Activated T-cell treated with anti-CD3 and anti-CD28 coated beads for 24 hours (primary cell): ENCODE measurements at places on chromosomes 3 and 15.

DNA sequence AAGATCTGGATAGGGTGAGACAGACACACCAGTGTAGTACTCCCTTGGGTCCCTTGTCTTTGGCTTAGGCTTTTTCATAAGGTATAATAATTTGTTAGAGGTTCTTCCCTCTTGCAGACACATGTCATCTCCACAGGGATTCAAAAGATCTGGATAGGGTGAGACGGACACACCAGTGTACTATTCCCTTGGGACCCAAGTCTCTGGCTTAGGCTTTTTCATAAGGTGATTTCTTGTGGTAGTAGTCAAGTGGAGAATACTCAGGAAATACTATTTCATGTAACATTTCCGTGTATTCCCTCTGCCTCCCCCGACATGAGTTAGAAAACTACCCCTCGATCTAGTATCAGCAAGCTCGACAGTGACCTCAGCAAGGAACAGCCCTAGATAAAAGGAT lies 954 bp upstream of the MAPKBP1 start:
- DNase-seq, result no peak

- DNase-seq, result no peak
Observed at GRCh38 chr3:30704931-30705890, 98.8 kb downstream of the TGFBR2 start.

- no peak for DNase-seq
Observed at GRCh38 chr3:101453961-101454360, 59.1 kb downstream of the SENP7 start.

GRCh38 chr3:190552969-190553759 lies 39.3 kb downstream of the IL1RAP start:
- no peak for DNase-seq

GRCh38 chr15:38613085-38613484 lies 48.5 kb upstream of the RASGRP1 start:
- no peak for DNase-seq

DNA sequence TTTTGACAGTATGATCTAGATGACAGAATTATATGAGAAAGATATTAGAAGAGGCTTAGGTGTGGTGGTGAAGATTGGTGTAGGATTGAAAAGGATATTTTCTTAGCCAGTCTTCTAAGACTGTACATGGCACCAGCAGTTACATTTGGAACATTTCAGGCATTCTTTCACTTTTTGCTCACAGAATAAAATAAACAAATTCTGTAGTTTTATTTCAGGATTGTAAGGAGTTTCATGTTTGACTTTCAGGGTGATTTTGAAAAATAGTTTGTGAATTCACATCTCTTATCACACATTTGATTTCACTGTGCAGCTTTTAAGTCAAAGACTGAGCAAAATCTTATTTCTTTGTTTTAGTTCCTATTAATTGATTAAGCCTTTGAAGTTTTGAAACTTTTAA lies 27.1 kb downstream of the DNAJC13 start:
- no peak for DNase-seq

- DNase-seq, result no peak
Observed at GRCh38 chr3:101266566-101266965, 53.8 kb downstream of the IMPG2 start.

- DNase-seq, result no peak
Observed at GRCh38 chr3:40287248-40287647, 22.3 kb upstream of the EIF1B start.

- no peak for DNase-seq
Observed at GRCh38 chr3:18224426-18224825, 200.7 kb downstream of the SATB1 start.

DNA sequence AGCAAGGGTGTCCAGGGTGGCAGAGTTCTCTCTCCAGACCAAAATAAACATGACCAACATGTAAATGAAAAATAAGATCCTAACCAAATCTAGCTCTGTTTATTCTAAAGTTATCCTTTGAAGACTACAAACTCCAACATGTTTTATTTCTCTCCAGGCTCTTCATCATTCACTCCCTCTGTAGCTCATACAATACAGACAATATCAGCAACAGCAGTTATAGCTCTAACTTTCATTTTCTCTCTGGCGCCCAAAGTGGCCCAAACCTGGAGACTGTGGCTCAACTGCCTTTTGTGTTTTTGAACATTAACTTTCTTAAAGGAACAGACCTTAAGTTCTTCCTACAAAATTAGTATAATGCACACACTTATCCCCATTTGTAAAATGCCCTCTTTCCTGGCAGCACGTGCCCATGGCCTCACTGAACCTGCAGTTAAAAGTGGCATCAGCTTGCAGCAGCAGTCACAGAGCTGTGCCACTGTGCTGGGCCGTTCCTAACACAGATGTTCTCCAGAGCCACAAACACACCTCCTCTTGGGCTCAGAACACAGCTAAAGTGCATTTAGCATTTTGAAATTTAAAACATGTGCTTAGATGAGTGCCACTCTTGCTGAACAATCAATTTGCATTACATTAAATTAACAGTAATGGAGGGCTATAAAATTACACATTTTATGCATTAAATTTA lies 91.9 kb downstream of the RORA start:
- DNase-seq, result no peak

- DNase-seq, result no peak
Observed at GRCh38 chr3:184384856-184385422, 5.1 kb downstream of the CHRD start.

DNA sequence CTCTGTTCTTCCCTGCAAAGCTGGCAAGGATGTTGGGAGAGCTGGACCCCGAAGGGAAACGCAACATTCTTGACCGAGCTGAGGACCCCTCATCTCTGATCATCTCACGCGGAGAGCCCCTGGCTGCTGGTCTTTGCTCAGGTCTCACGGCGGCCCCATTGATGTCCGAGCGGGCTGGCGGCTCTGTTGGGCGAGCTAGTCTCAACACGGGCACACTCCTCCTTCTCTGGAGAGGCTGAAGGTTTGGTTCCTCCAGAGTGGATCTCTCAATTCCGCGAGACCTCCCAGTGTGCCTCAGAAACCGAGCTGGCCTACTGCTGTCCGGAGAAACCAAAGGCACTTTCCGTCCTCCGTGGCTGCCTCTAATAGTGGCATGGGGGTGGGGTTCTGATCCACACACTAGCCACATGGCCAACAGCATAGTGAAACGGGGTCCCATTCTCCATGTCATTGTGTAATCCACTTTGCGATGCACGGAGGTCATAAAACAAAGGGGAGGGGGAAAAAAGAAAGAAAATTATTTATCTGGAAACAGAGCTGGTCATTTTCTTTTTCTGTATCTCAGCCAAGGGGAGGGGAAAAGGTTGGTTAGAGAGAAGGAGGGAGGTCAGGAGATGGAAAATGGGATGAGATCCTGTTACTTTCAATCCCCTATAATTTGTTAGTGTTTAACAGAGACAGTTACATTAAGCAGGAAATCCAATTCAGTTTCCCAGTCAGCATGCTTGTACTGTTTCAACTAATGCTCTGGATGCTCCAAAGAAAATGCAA lies 1.3 kb downstream of the CCDC80 start:
- no peak for DNase-seq

DNA sequence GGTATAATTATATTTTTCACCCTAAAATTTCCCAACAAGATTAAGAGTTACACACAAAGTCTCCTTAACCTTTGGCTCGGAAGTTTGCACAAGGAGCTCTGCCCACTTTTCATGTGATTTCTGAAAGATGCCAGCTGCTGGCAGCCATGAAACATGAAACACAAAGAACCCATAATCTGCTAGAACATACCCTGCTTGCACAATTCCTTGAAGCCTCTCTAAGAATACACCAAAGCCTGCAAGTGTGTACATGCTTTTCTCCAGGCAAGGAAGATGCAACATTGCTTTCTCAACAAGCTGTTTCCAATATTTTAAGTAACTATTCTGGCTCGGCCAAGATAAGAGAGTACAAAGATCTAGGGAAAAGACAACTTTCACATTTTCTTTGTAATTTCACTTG lies 182.0 kb upstream of the WNT5A start:
- DNase-seq, result no peak

DNA sequence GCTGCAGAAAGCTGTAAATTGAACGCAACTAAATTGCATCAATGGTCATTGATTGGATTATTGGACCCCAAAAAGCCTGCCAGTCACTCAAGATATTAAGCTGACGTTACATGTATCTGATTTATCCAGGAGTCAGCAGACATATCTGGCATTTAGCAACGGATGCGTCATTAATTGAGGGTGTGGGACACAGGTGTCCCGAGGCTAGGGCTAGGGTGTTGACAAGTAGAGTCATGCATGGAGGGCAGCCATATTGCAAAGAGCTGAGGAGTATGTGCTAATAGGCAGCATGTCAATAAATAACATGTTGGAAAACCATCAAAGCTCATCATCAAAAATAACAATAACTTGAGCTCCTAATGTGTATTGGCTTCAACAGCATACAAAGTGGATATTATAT lies 234.5 kb upstream of the GOLGA6L4 start:
- no peak for DNase-seq

DNA sequence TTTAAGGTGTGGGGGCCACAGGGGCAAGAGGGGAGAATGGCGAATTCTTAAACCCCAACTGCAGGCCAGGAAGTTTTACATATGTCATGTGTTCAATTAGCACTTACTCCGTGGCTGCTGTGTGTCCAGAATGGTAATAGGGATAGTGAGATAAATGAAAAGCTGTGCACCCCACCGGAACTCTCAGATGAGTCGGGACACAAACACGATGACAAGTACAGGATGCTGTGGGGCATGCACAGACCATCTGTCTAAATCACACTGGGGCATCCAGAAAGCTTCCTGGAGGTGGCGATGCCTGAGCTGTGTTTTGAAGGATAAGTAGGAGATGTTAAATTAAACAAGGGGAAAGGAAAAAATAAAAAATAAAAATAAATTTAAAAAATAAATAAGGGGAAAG lies 18.3 kb upstream of the TMEM158 start:
- DNase-seq, result no peak

- no peak for DNase-seq
Observed at GRCh38 chr15:101431301-101431700, 58.2 kb downstream of the PCSK6 start.

- DNase-seq, result no peak
Observed at GRCh38 chr3:100289339-100289738, 28.5 kb downstream of the TBC1D23 start.

- no peak for DNase-seq
Observed at GRCh38 chr3:125054062-125054448, 1.7 kb downstream of the HEG1 start.

GRCh38 chr15:62497356-62497755 lies 332.3 kb upstream of the C2CD4B start:
- DNase-seq, result no peak

GRCh38 chr15:66378814-66379430 lies 7.8 kb upstream of the MAP2K1 start:
- no peak for DNase-seq

DNA sequence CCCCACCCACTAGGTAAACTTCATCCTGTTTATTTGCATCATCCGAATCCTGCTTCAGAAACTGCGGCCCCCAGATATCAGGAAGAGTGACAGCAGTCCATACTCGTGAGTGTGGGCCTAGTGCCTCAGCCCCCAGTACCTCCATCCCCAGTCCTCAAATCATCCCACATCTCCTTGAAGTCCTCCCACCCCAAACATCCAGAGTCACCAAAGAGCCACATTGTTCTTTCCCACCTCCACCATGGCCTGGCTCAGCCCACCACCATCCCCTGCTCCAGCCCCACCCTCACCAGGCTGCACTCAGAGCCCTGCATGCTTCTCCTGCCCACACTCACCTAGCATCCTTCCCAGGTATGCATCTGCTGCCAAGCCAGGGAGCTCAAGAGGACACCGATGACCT lies 29.8 kb downstream of the VIPR1 start:
- DNase-seq, result no peak

GRCh38 chr3:163538387-163538786 lies 1539.9 kb downstream of the SI start:
- DNase-seq, result no peak

- DNase-seq, result no peak
Observed at GRCh38 chr15:38627689-38628277, 63.2 kb upstream of the RASGRP1 start.

DNA sequence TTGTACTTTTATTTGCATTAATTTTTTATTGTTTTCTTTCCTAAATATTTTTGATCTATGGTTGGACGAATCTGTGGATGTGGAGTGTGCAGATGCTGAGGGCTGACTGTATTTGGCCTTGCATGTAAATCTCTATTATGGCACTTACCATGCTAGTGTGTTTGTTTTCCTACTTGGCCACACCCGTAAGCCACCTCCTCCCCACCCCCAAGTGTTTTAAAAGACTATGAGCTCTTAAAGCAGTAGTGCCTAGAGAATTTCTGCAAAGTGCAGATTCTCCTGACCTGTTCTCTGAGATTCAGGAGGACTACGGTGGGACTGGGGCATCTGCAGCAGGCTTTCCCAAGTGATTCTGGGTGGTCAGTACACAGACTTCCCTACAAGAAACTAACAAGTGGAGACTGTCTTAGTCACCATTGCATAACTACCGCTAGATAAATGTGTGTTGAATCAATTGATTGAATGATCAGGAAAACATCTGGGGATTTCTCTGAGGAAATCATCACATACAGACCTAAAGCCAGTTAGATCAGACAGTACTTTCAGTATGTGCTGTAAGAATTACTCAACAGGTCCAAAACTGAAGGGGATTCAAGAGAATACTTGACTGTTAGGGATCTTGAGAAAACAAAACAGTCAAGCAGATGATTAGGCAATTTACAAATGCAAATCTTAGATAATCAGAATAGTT lies 6.2 kb upstream of the TIPARP start:
- DNase-seq, result no peak

- DNase-seq, result no peak
Observed at GRCh38 chr3:5456199-5456598, 268.7 kb downstream of the EDEM1 start.
